ENCODE measurements at places on chromosomes 3 and 15.

DNA sequence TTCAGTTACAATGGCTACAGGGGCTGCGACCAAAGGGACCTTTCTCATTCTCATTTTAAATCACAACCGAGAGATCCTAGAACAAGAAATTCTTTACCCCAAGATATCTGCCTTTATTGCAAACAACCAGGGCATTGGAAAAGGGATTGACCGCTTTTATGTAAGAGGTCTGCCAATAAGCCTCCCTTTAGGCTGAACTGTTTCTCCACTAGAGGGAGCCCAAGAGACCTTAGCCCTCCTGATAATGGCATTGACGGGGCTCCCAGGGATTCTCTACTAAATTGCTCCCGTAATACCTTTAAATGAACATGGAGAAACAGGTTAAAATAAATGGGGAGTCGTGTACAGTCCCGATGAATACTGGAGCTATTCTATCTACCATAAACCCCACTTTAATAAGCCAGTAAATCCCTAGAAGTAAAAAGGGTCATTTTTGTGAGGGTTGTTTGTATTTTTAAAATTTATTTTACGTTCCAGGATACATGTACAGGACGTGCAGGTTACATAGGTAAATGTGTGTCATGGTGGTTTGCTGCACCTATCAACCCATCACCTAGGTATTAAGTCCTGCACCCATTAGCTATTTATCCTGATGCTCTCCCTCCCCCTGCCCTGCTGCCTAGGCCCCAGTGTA, 7.5 kb upstream of the IGSF10 start:
- DNase-seq, result peak; percentile 87

GRCh38 chr3:142641504-142641903, 45.3 kb downstream of the PLS1 start:
- DNase-seq, result no peak

DNA sequence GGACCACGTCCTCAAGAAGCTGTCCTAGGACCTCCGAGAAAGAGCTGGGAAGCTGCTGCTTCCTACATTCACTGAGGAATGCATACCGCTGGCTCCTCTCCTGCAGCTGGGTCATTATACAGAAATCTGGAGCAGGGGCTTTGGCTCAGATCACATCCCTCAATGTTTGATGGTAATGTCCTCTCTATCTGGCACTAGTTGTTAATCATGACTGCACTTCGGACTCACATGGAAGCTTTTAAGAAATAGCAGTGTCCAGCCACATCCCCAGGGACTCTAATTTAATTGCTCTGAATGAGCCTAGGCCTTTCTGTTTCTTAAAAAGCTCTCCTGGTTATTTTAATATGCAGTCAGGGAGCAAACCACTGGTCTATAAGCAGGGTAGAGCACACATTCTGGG, 25.7 kb upstream of the MYRIP start:
- no peak for DNase-seq

GRCh38 chr3:115226844-115227445, 79.9 kb upstream of the ZBTB20 start:
- no peak for DNase-seq

GRCh38 chr3:102225407-102226132, 209.2 kb upstream of the ZPLD1 start:
- DNase-seq, result peak; percentile 27

- no peak for DNase-seq
These were observed 9.1 kb downstream of the TASOR start for GRCh38 chr3:56673781-56674457.

DNA sequence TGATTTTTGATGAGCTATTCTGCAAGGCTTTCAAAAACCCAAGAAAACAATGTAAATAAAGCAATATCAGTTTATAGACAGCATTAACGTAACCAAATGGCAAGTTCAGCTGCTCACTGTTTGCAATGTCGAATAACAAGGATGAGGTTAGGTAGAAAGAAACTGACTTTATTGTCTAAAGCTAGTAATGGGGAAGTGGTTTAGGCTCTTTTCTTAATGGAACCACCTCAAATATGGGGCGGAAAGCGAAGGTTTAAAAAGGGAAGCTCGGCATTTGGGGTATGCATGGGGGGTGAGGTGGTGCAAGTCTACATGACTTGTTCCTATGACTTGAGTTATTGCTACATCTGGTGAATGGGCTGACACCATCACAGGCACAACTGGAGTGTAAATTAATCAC, 1060.2 kb downstream of the NSUN3 start:
- DNase-seq, result no peak

DNA sequence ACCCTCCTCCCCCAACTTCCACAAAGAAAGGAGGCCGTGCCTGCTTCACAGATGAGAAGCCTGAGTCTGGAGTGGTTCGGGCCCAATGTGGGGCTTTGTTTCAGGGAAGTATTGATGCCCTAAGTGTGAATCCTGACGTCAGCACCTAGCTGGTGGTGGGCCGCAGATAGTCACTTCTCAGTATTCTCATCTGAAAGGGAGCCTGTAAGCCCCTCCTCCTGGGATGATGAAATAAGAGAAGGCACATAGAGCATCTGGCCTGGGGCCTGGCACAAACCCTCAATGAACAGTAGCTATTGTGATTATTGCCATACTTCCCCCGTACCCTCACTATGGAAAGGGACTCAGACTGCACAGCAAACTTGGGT, 24.8 kb downstream of the LINGO1 start:
- no peak for DNase-seq

- DNase-seq, result no peak
These were observed 39.1 kb downstream of the DHX36 start for GRCh38 chr3:154285221-154285620.

- DNase-seq, result no peak
These were observed 606.7 kb downstream of the PDCD6IP start for GRCh38 chr3:34405159-34405558.

DNA sequence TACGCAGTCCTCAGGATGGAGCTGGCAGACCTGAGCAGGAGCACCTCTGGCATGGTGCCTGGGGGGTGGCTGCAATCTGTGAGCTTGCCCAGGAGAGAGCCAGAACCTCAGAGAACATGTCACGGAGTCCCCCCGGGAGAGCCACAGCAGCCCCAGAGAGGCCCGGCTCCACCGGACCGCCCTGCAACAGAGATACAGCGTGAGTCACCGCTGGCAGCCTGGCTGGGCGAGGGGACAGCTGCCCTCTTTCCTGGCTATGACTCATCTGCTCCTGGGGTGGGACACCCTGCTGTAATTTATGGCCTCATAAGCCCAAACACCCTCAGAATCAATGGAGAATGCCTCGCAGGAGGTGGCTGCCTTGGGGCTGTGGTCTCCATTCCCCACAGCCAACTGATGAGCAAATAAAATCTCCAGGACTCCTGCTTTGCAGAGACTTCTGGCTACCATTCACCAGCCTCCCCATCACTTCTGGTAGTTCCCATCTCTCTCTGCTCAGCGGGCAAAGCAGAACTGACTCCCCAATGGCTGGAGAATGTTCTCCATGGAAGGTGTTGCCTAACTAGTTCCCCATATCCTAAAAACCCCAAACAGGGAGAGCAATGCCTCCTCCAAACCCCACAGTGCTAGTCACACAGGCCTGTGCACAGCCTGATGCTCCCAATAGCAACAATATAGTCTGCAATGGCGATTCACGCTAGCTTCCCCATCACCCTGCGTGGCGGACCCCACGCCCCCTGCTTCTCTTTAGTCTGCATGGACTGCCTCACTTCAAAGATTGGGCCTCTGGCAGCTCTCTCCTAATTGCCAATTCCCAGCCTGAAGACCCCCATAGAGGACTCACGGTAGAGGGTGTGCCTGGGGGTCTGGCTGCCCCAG, 21.6 kb downstream of the ACSBG1 start:
- DNase-seq, result no peak

DNA sequence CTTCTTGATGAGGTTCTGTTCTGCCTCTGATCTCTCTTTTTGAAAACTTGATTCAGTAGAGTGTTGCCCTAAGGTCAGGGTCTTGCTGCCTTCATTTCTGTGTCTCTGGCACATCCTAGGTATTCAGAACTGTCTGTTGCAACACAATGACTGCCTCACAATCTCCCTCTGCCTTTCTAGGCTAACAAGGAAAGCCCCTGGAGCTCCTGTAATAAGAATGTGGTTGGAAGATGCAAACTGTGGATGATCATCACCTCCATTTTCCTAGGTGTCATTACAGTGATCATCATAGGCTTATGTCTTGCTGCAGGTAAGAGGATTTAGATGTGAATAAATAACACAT, 7.0 kb downstream of the C3orf52 start:
- no peak for DNase-seq

DNA sequence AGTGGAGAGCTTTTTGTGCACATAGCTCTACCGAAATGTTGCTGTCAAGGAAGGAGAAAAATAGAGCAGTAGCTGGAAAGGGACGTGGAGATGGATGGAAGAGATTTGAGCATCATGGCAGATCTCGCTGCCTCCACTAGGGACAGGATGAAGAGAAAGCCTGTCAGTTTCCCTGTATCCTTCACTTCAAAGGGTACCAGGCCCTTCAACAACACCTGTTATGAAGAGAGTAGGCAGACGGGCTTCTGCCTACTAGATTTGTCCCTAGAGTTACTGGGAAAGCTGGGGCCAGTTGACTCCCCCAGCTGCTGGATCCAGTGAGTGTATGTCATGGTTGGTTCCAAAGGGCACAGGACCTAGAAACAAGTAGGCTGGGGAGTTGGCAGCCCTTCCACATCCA, 150.8 kb downstream of the TLE3 start:
- DNase-seq, result no peak

DNA sequence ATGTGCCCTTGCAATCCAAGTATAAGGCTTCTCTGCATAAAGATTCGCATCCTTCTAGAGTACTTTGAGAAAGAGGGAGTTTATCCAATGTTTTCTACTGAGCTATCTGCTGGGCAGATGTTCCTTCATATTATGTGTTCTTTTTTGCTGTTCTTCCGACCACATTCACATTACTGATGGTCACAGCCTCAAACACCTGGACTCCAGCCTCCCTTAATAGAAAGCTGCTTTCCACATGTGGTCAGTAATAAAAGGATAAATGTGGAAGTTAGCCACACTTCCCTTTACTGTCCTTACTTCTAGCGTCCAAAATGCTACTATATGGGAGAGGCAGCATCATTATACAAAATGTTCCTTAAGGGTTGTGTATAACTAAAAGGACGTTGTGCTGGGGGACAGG, 116.9 kb downstream of the CD47 start:
- no peak for DNase-seq

DNA sequence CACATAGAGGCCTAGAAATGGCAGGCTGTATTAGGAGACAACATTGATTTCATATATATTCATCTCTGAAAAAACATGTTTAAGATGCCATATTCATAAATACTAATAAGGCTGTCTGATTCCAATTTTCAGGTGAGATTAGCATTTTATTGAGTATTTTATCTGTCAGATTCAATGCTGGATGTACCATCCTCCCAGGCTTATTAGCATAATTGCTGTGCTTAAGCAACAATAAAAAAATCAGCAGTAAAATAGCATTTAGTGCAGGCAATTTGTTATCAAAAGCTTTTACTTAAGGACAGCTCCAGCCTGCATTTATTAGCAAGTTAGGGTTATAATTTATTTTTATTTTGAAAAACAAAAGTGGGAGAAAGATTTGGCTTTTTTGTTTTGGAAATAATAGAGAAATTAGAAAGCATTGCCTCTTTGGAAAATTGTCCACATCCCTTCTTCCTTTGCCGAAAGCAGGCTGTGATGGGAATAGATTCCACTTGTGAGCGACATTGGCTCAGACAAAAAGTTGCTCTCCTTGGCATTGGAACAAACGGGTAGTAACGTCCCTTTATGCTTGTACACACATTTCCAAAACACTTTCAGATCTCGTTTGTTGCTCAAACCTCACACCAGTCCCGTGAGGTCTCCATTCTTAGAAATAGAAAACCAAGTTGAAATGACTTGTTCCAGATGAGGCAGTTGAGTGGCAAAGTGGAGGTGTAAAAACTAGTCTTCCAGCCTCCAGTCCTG, 134.0 kb downstream of the LPP start:
- no peak for DNase-seq

DNA sequence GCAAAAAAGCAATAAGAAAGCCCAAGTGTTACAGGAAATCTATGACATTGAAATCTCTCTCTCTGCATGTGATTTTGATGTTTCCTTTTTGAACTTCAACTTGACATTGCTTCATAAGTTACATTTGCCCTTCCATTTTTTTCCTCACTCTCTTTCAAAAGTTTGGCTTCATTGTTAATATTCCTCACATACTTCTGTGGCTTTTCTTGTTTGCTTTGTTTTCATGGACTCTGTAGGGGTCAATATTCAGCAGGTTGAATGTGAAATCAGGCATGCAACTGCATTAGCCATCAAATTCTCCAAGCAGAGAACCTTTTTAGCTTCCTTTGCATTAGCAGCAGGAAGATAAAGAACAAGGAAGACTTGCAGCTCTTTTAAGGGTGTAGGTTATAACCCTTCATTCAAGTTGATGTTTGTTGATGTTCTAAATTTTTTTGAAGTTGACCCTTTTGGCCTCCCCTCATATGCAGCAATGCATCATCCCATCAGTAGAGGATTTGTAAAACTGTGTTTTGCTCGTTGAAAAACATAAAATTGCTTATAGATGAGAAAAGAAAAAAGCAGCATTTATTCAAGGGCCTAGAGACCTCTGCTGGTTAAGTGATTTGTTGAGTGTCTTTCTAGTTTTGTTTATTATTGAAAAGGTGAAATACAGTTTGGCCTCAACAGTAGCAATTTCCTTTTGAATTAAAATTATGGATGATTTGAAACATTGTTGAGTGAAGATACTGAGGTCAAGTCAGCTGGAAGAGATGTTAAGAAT, 211.4 kb downstream of the IL5RA start:
- DNase-seq, result no peak

DNA sequence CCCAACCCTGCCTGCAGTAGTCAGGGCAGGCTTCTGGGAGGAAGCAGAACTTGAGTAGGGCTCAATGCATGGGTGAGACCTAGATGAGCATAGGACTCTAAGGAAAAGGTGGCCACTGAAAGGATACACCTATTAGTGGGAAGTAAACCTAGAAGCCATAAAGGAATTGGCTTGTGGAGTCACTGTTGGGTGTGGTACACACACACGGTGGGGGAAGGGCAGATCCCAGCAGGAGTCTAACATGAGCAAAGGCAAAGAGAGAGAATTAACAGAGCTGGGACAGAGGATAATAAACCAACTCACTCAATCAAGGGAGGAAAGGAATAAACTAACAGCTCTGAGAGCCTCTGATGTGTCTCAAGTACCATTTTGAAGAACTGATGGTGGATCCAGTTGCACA, 23.1 kb downstream of the DAPK2 start:
- DNase-seq, result no peak

DNA sequence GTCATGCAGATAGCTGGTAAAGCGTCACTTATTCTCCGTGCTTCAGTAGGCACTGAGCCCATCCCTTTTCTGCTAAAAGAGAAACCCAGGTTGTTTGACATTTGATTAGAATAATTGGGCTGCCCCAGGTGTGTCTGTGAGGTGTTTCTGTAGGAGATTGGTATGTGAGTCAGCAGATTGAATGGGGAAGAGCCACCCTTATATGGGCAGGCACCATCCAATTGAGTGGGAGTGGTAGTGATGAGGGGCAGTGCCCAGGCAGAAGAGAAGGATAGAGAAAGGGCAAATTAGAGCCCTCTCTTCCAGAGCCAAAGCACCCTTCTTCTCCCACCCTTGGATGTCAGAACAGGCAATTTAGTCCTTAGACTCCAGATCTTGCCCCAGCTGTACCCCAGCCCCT, 384.3 kb upstream of the GBE1 start:
- DNase-seq, result no peak
